ENCODE measurements at places on chromosomes 1 and 21.

DNA sequence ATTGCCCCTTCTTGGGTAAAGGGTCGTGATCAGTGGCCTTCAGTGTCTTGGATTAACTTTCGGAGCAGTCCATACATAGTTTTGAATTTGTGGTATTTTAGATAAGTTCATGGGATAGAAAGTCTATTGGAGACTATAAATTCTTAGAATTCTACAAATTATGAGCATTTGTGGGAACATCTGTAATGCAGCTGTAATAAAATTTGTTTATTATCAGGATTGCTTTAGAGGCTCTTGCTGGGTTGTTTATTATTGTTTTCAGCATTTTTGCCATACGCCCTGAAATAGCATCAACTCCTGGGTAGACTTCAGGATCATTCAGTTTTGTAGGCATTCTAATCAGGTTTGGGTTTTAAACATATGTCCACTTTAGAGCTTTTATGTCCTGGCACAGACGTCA lies 16.1 kb downstream of the LAMC1 start:
- DNase-seq, result no peak

- peak; percentile 66 for DNase-seq
Measured at GRCh38 chr1:101022294-101022693, 3.3 kb downstream of the DPH5 start.

- DNase-seq, result peak; percentile 78
Measured at GRCh38 chr1:230797942-230798365, 50.8 kb downstream of the CAPN9 start.

DNA sequence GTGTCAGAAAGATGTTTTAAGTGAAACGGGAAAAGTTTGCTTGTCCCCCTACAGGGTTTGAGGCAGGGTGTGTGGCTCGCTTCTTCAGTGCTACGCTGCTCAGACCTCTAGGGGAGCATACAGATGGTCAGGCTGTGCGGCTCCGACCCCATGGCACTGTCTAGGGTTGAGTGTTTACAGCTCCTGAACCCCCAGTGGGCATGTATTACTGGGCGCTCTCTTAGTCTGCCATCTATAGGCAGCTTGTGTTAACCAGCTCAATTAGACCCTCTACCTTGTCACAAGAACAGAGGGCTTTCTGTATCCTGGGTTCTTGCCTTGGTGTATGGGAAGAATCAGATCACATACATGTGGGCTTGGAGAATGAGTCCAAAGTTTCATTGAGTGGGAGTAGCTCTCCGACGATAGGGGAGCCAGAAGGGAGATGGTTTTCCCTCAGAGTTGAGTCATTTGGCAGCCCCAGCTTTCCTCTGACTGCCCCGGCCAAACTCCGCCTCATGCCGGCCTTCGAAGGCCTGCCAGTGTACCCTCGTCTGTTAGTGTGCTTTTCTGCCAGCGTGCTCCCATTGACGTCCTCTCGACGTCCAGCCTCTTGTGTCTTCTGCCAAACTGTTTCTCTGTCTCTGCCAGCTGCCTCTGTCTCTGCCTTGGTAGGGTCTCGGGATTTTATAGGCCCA lies 38.6 kb upstream of the ADGRL4 start:
- DNase-seq, result no peak

DNA sequence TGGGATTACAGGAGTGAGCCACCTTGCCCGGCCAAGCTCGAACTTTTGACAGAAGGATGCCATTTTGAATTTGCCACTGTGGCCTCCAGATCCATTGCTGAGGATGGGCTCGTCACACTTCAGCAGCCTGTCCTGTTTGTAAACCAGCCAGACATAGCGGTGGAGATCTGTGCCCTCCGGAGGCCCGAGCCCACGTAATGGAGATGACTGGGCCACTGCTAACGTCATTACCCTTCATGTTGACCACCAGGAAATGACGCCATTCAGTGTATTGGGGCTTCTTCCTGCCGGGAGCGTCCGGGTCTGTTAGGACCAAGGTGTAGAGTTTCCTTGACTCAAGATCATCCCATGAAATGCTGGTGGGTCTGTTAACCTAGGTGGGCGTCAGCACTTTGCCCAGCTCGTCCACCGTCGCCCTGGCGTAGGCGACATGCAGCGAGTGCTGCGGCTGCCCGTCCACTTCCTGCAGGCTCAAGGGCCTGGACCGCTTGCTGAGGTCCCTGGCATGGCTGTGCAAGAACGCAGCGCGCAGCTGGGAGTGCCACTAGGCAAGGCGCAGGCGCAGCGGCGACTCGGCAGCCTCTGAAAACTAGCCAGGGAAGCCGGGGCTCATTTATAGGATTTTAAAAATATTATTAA lies 40.8 kb downstream of the PTPRC start:
- DNase-seq, result no peak

- peak; percentile 41 for DNase-seq
Measured at GRCh38 chr1:17437580-17438317, 1.7 kb downstream of the RCC2 start.

- no peak for DNase-seq
Measured at GRCh38 chr1:3105167-3105863, 36.3 kb downstream of the PRDM16 start.

DNA sequence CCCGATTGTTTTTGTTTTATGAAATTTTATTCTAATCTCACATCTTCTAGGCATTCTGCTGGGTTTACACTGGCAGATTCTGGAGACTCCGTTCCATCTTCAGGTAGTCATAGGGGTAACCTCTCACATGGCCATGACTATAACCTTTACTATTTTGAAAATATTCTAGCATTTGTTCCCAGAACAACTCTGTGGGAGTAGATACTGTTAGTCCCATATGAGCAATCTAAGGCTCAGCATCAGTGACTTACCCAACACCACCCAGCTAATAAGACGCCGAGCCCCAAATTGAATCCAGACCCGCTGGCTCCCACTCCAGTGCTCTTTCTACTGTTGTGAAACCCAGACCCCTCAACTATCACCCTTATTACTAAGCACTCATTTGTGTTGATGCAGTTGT lies 9.8 kb downstream of the ADAMTS4 start:
- DNase-seq, result peak; percentile 80

GRCh38 chr1:91699339-91699974 lies 186.5 kb downstream of the TGFBR3 start:
- DNase-seq, result peak; percentile 89

DNA sequence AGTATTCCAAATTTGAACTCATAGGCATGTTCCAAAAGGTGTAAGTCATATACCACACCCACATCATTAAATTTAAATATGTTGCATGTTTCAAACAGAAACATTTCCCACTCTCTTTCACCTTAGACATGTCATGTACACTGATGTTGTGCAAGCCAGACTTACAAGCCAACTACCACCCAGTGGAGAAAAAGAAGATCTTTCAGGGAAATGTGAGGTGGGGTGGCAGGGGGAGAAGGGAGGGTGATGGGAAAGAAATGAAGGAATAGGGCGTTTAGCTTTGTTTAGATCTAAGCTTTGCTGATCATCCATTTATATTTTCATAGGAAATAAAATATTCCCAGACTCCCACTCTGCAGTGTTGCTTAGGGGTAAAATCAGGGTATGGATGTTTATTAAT lies 1.6 kb downstream of the NEGR1 start:
- peak; percentile 32 for DNase-seq

- no peak for DNase-seq
Measured at GRCh38 chr21:41579692-41580091, 71.7 kb upstream of the TMPRSS2 start.

DNA sequence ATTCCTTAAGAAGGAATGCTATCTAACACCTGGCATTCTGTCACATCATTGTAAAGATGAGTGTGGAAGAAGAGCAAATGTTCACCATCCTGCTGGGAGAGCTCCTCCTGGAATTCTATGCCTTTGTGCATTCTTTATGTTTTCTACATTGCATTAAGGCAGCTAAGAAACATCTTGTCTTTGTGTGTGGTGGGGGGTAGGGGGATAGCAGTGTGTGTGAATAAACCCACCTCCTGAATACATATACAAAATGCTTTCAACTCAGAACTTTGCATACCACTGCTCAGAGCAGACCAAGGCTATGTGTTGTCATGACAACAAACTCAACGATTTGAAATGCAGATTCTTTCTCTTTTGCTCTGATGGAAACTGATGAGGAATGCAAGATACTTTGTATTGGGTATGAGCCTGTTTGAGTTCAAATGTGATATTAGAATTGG lies 193.6 kb upstream of the KAZN start:
- DNase-seq, result no peak

DNA sequence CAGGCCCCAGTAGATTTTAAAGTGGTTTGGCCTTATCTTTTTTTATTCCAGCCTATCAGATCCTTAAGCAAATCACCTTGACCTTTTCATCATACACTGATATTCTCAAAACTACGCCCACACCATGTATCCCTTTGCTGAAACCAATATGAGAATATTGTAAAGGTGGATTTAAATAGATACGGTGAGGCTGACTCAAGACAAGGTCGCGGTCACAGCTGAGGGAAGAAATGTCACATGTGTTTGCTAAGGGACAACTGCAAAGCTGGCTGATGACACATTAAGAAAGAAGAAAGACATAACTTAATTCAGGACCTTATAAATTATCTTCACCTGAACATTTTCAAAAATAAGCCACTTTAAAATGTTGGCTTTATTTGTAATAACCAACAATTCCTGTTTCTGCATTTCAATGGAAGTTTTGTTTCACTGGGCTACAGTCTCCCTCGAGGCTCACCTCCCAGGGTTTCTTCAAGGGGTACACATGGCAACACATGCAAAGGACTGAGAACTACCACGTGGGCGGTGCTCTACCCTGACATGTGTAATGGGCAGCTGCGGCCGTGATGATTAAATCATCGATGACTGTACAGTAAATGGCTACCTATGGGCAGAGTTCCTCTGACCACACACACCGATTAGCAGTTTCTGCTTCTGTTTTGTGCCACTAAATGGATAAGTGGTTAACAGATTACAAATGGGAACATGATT lies 189.5 kb downstream of the SIPA1L2 start:
- DNase-seq, result no peak

DNA sequence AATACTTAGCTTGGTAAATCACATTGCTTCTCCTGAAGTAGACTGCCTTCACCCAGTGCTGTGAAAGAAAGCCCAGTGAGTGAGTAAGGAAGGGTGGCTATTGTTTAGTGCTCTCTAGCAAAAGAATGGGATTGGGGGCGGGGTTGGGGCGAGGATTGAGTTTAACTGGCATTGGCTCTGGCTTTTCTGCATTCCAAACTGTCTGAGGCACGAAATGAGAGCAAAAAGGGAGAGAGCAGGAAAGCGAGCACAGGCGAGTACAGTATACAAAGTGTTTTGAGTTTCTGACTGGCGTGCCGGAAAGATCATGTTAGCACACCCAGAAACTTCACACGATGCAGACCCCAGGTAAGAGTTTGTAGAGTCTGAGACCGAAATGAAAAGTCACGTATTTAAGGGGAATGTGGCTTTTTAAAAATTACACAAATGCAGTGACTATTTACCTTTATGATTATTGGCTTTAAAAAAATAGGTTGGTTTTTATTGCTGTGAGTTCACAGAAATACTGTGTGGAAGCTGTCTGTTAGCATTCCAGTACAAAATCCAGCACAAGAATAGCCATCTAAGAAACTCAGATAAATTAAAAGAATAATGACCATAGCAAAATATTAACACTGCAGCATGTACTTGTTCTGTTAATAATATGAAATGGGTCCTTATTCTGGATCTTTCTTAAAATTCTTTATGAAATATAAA lies 155.4 kb downstream of the CLEC20A start:
- DNase-seq, result peak; percentile 91

- no peak for DNase-seq
Measured at GRCh38 chr1:198530953-198531352, 9.5 kb downstream of the ATP6V1G3 start.

DNA sequence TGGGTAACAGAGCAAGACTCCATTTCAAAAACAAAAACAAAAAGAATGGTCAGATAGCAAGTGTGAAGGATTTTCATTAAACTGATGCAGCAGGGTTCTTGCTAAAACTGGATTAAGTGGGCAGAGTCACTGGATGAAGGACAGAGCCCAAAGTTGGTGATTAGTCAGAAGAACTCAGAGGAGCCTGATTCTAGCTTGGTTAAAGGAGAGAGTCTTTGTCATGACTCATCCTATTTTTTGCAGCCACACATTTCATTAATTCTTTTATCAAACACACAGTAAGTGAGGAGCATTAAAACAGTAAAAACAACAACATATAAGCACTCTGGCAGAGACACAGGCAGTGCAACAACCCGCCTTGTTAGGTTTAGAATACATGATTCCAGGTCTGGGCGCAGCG lies 56.0 kb upstream of the EDARADD start:
- peak; percentile 14 for DNase-seq

DNA sequence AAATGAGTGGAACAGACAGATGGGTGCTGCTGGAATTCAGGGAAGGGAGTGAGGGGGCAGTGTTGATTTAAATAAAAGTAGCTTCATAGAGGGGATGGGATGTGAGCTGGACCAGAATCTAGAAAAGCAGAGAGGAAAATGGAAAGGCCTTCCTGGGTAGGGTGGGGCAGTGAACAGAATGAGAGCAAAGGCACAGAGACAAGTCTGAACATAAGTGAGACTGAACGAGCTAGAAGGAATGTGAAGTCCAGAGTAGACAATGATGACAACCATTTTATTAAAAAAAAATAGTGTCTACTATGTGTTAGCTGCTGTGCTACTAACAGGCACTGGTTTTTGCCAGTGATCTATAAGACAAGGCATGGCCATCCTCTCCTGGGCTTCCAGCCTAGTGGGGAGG lies 36.0 kb downstream of the ELK4 start:
- no peak for DNase-seq

GRCh38 chr1:18633422-18634155 lies 2.9 kb downstream of the PAX7 start:
- DNase-seq, result no peak

GRCh38 chr1:239678181-239678580 lies 291.8 kb downstream of the CHRM3 start:
- DNase-seq, result no peak

DNA sequence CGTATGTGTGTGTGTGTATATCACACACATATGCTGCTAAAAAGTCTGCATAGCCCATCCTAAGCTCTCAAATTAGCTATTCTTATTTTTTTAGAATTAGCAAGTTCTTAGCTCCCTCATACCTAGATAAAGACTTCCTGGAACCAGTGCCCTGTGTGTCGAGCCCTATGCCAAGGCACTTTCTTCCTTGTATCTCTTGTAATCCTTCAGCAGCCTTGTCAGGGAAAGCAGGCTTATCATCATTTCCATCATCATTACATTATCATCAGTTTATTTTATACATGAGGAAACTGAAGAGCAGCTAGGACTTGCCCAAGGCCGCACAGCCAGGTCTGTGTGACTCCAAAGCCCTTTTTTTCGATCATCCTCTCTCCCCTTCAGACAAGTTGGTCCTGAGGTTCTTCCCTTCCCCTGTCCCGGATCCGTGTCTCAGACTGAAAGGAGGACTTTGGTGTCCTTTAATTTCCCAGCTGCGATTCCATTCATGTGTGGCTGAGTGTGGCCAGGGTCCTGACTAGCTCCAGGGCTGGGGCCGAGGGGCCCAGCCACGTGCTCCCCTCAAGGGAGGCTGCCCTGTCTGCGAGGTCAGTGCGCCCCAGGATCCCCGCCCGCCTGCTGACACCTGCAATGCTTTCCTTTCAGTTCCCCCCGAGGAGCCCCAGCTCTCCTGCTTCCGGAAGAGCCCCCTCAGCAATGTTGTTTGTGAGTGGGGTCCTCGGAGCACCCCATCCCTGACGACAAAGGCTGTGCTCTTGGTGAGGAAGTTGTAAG lies 24.9 kb downstream of the IL6R start:
- DNase-seq, result no peak

GRCh38 chr1:114102136-114102535 lies 51.5 kb downstream of the SYT6 start:
- no peak for DNase-seq

Measured in cardiac fibroblast (primary cell).